Activated CD4-positive, alpha-beta T cell treated with anti-CD3 and anti-CD28 coated beads, Interleukin-2, amount 50 U/mL, for 24 hours (primary cell): ENCODE measurements at places on chromosomes 5 and 9.
A peak's percentile ranks its signal among the peaks of the same experiment; 100 is the strongest.

- no peak for DNase-seq
These were observed 39.9 kb downstream of the USP20 start for GRCh38 chr9:129875181-129875611.

- DNase-seq: no peak
These were observed 162.4 kb downstream of the CHSY3 start for GRCh38 chr5:130066644-130067043.

GRCh38 chr9:72203205-72203803 is 54.1 kb downstream of the GDA start:
- DNase-seq: no peak

DNA sequence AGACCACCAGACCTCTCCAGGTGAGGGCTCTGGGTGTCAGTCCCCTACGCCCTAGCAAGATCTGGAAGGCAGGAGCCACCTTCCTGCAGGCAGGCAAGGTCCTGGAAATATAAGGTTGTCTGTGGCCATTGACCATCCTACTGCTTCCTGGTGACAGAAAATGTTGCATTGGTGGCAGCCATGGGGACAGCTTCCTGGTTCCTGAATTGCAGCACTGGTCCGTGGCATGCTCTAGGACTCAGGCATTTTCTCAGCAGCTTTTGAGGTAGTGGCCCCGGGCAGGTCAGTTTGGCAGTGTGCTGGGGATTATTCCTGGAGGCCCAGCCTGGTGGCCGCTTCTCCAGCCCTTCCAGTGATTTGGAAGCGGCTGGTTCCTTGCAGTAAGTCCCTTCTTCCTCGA is 36.6 kb upstream of the KCNMB1 start:
- no peak for DNase-seq

DNA sequence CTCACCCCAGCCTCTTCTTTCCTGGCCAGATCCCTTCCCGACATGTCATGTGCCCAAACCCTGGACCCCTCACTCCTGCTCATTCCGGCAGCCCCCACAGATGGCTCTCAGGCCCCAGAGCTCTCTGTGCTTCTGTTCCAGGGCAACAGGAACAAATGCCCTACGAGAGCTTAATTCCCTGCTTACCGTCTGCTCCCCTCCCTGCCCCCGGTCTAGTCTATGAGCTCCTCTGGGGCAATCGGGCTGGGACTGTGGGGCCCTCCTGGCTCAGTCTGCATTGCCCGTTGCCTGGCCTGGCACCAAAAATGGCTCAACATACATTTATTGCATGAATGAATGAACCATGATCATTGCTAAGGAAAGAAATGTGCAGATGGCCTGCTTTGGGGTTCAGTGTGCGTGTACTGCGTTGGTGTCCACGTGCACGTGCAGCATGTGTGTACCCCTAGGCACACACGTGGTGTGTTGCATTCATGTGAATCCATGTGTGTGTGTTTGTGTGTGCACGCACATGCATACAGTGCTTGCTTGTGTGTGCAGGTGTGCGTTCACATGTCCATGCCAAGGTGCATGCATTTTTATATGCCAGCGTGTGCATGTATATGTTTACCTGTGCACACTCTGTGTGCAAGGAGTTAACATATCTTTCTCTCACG is 201.2 kb upstream of the IER5L start:
- no peak for DNase-seq

DNA sequence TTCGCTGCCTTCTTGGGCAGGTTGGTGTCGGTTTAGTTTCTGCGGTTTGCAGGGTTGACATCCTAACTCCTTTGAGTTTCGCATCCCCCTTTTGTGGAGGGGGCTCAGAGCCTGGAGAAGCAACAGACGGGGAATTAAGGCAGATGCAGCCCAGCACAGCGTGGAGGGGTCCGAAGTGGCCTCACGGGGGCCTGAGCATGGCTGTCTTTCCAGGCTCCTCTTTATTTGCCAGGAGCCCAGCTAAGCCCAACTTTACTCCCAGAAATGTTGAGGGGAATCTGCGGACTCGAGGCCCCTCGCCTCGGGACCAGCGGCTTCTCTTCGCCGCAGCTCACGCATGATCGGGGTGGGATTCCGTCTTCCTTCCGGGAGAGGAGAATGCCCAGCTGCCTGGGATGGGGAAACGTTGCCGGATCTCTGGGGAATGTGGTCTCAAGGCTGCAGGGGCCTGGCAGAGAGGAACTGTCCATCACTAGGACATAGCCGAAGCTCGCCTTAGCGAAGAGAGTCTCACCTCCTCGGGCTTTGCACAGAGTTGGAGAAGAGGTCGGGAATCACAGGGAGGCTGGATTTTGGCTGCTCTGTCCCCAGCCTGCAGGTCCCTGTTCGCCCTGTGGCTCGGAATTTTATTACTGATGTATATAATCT is 1.3 kb downstream of the RAI14 start:
- no peak for DNase-seq

GRCh38 chr9:7243838-7244237 is 486.1 kb downstream of the KDM4C start:
- DNase-seq: no peak

DNA sequence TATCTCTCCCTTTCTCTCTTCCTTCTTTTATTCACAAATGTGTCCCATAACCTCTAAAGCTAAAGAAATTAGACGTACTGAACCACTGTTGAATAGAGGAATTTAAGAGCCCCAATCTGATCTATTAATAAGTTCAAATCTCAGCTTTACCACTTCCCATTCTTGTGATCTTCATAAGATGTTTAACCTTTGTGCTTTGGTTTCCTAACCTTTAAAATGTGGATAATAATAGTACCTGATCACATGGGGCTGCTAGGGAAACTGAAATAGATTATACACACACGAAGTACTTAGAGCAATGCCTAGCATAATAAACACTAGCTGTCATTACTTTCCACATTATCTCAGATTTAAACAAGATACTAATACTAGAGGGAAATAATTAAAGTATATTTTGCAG is 324.3 kb upstream of the SEMA6A start:
- DNase-seq: no peak

DNA sequence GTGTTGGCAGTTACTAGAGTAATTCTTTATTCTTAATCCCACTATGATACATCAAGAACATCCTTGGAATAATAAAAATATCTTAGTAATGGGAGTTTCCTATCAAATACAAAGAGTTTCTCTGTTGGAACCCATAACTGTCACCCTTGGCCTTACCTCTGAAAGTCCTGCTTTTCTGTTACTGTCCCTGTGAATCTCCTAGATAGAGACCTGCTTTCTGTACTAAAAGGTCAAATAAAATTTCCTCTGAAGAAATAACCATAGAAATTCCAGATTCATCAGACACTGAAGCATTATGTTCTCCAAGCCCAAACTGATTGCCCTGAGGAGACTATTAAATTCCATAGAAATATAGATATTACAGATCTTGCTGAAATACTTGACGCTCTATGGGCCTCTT is 63.0 kb downstream of the KCNV2 start:
- DNase-seq: no peak

DNA sequence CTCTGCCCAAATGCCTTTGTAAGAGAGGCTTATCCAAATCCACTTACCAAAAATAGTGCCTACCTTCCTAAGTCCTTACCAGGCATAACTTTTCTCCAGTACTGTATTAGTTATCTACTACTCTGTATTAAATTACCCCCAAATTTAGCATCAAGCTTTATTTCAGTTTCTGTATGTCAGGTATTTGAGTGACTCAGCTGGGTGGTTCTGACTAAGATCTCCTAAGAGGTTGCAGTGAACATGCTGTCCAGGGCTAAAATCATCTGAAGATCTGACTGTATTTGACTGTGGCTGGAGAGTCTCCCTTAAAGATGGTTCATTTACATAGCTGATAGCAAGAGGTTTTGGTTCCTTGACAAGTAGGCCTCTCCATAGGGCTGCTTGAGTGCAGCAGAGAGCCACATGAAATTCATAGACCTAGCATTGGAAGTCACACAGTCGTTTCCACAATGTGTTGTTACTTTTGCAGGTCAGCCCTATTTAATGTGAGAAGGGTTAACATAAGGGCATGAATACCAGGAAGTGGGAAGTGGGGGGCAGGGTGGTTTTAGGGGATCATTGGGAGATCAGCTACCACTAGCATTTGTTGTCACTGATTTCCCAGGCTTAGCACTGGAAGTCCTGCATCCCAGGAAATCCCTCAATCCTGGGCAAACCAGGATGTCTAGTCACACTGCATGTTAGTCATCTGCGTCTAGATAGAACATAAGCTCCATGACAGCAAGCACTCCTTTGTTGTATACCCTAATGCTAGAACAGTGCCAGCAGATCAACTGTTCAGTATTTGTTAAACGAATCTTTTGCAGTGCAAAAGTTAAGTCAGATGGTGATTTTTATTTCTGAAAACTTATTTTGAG is 2.0 kb upstream of the ZNF622 start:
- peak; percentile 38 for DNase-seq

DNA sequence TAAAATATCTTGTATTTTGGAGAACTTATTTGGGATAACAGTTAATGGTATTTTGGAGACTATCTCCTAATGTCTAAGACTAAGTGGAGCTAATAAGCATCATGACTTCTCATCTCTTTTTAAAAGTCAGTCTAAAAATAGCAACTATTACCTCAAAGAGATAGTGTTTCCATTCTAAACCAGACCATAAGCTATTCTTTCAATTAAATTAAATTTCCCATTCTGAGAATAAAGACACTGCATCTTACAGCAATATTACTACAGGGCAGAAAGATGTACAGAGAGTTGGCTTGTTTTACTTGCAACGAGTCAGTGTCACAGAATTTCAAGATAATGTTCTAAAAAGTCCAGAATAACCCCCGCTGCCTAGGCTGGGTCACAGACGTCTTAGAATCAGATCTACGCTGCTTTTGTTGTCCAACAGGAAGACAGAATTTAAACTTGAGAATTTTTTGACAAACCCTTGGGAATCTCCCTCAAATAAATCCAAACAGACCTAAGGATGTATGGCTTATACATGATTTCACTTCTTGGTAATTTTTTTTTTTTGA is 98.9 kb downstream of the USP20 start:
- DNase-seq: no peak

- DNase-seq: no peak
These were observed 63.7 kb upstream of the DMRT3 start for GRCh38 chr9:912776-913175.

DNA sequence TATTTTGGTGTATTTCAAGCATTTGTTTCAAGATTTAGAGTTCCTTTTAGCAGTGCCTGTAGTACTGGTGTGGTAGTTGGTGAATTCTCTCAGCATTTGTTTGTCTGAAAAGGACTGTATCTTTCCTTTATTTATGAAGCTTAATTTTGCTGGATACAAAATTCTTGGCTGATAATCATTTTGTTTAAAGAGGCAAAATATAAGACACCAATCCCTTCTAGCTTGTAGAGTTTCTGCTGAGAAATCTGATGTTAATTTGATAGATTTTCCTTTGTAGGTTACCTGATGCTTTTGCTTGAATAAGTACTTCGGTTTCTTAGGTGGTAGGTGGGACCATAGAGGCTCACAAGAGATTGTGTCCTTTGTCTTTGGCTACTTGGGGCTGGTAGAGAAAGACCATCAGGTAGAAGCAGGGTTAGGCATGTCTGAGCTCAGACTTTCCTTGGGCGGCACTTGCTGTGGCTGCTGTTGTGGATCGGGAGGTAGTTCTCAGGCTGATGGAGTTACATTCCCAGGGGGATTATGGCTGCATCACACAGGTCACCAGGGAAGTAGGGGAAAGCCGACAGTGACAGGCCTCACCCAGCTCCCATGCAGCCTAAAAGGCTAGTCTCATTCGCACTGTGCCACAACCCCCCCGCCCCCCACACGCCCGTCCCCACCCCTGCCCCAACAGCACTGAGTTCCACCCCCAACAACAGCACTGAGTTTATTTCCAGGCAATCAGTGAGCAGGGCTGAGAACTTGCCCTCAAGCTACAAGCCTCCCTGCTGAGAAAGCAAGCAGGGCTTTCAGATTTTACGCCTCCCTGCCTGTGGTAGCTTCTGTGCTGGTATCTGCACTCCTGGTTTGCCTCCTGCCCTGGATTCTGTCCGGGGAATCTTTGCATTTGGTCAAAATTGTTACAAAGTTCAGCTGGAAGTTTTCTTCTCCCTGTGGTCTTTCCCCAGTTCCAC is 127.1 kb upstream of the GLRA1 start:
- DNase-seq: no peak

DNA sequence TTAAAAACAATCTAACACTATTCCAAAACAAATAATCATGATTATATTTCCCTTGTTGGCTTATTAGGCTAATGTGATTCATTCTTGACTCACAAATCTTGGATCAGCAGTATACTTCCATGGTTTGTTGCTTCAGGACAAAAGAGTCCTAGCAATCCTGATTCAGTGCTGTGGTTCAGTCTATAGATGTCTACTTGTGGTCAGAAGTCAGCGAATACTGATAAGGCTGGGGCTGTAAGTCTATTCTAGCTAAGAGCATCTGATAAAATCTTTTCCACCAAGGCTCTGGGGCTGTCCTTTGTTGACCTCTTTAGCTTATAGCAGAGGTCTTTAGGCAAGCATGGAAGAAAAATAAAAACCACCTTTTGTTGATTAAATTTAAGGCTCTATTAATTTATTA is 4.4 kb upstream of the SMIM3 start:
- DNase-seq: no peak

DNA sequence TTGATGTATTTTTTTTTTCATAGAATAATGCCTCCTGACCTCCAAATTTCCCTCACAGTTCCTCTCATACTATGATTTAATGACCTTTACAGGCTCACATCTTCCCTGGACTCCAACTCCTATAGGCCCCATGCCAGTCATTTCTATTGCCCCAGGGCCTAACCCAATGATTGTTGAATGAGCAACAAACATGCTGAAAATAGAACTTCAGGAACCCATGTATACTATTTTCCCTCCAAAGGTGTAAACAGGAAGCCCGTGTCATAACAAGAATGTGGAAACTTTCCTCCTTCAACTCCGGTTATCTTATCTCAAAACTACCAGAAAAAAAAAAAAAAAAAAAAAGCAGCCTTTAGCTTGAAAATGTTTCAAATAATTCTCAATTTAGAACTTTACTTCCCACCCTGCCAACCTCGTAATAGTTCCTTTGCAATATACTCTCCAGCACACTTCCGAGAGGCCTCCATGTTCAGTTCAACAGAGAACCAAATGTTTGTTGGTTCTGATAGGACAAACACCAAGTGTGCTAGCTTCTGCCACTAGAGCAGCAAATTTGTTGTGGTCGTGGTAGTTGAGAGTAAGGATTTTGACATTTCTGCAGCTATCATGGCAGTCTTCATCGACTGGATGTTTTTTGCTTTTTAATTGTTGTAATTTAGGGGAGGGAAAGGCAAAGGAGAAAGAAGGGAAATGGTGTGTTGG is 25.8 kb downstream of the TRPM6 start:
- no peak for DNase-seq

- no peak for DNase-seq
These were observed 1082.5 kb upstream of the WWC1 start for GRCh38 chr5:167208911-167209310.

- no peak for DNase-seq
These were observed 867.1 kb downstream of the DTWD2 start for GRCh38 chr5:118121258-118121657.

DNA sequence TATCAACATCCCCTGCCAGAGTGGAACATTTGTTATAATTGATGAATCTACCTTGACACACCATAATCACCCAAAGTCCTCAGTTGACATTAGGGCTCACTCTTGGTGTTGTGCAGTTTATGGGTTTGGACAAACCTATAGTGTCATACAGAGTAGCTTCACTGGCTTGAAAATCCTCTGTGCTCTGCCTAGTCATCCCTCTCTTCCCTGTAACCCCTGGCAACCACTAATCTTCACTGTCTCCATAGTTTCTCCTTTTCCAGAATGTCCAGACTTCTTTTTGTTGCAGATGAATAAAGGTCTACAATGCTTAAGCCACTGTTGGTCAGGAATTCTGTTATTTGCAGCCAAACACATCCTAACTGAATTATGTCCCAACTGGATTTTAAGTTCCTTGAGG is 22.5 kb upstream of the SUB1 start:
- no peak for DNase-seq
